ENCODE measurements at places on chromosomes 11 and 22. TPM values are rescaled to one million over a fixed set of nuclear protein-coding genes. Genes with fewer than 3 reads are reported as not detected.

TTLL12 gene
- total RNA-seq = 45.2 TPM

STK33 gene
- total RNA-seq = 0.11 TPM

DNAL4 gene
- total RNA-seq = 15.2 TPM

GRCh38 chr11:118406599-118407166 lies 5.3 kb downstream of the ATP5MG start:
- DNase-seq = no peak

DNA sequence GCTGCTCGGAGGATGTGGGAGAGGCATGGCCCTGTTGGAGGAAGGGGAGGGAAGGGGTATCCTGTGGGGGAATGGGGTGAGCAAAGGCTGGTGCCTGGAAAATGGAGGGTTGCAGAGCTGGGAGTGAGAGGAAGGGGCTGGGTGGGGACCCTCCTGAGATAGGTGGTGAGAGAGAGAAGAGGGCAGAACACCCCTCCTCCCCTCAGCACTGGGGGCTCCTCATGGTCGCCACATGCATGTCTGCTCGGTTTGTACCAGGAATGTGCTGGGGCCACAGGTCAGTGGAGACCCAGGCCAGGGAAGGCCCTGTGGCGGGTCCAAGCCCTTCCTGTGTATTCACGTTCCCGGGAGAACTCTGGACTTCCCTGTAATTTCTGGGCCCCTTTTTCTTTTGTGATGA lies 27.8 kb upstream of the ACR start:
- DNase-seq = no peak

GRCh38 chr11:70327717-70328116 lies 57.2 kb downstream of the PPFIA1 start:
- DNase-seq = no peak

GRCh38 chr11:120566176-120566575 lies 54.6 kb downstream of the GRIK4 start:
- DNase-seq = peak; percentile 63

DNA sequence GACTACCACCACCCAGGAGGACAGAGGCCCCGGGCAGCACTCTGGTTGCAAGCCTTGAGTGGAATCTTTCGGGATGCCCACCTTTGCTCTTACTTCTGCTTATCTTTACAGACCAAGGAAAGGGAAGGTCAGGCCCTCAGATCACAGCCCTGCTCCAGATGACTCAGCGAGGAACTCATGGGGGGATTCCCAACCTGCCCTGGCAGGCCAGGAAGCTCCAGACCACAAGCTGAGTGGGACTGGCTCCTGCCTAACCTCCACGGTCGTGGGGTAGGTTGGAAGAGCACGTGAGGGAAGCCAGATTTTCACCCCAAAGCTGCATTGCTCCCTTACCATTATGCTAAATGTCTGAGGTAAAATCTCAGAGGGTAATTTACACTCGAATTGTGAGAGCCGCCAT lies 11.8 kb downstream of the TBC1D10A start:
- DNase-seq = no peak

Data from pulmonary artery endothelial cell (primary cell).